Endothelial cell (in vitro differentiated cells): ENCODE measurements at places on chromosomes 12 and 14. TPM values are rescaled to one million over a fixed set of nuclear protein-coding genes. Genes with fewer than 3 reads are reported as not detected.

DNA sequence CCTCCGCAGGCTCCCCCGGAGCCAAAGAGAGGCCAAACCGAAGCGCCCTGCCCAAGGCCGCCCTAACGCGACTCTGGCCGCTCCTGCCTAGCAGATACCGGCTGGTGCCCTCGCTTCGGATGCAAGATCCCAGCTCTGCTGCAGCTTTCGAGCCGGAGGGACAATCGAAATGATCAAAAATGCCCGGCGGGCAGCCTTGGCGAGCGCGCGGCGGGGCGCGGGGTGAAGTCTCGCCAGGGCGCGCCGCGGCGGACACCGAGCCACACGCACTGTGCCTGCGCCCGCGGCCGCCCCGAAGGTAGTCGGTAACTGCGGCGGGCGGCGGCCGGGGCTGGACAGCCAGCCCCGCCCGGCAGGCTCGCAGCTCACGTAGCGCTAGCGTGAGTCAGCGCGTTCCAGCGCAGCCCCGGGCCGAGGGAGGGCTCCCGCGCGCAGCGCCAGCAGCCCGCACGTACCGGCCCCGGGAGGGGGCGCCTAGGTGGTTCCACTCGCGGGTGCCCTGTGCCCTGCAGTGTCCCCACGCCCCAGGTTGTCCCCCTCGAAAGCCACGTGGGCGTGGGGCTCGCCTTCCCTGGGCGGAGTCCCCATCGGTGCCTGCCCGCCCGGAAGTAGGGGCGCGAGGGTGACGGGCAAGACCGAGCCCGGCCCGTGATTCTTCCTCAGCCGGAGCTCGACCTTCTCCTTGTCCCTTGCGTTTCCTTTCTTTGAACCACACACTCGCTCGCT is 109.2 kb upstream of the EGLN3 start:
- H3K36me3 ChIP-seq, result no peaks in the 10 kb centered on the region
- no peak overlapping the region for H3K27ac ChIP-seq
- peak overlapping the region; percentile 88 for H3K4me3 ChIP-seq
- DNase-seq, result peak; percentile 71
- H3K27me3 ChIP-seq, result peaks cover 2% of the 10 kb centered on the region

GRCh38 chr14:30610787-30611343 is 11.3 kb upstream of the SCFD1 start:
- H3K27ac ChIP-seq, result peak overlapping the region; percentile 74
- H3K4me3 ChIP-seq, result no peak overlapping the region
- H3K36me3 ChIP-seq, result peaks cover 8% of the 10 kb centered on the region
- peaks cover 4% of the 10 kb centered on the region for H3K27me3 ChIP-seq
- peak; percentile 33 for DNase-seq

DNA sequence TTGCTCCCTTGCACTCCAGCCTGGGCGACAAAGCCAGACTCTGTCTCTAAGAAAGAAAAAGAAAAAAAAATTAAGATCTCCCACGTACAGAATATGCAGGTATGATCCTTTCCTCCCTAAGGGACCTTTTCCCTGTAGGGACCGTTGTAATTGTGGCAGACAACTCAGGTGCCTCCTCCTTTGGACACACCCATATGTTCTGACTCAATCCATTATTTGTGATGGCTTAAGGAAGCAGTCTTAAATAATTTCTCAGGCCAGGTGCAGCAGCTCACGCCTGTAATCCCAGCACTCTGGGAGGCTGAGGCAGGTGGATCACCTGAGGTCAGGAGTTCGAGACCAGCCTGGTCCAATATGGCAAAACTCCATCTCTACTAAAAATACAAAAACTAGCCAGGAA is 53.1 kb downstream of the TMCC3 start:
- DNase-seq, result no peak
- no peak overlapping the region for H3K27ac ChIP-seq
- H3K27me3 ChIP-seq, result no peaks in the 10 kb centered on the region
- no peak overlapping the region for H3K4me3 ChIP-seq
- H3K4me1 ChIP-seq, result peaks cover 19% of the 10 kb centered on the region

DNA sequence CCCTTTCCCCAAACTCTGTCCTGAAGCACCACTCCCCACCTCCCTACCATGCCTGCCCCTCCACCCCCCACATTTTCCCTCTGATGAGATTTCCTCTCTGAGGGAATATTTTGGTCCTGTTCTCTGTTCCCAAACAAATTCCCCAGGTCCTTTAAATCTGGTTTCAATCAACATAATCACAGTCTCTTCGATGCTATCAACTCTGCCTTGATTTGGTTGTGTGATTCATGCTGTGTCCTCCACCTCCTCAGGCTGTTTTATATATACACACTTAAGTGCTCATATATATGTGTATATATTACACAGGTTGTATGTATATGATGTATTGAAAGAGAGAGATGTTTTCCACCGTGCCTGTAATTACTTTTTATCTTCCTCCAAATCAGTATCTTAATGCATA is 36.0 kb downstream of the NTF3 start:
- H3K27me3 ChIP-seq, result peaks cover 2% of the 10 kb centered on the region
- H3K4me1 ChIP-seq, result peaks cover 13% of the 10 kb centered on the region
- H3K36me3 ChIP-seq, result no peaks in the 10 kb centered on the region
- H3K27ac ChIP-seq, result no peak overlapping the region

DNA sequence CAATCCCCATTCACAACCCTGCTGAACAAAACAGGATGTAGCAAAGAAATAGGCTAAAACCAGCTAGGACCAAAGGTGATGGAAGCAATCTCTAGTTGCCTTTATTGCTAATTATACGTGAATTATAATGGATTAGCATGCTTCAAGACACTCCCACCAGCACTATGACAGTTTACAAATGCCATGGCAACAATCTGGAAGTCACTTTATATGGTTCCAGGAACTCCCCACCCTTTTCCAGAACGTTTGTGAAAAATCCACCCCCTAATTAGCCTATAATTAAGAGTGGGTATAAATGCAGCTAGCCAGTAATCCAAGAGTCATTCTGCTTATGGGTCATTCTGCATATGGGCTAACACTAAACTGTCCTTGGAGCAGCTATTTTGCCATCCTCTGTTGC is 328.7 kb downstream of the FLRT2 start:
- H3K36me3 ChIP-seq, result no peaks in the 10 kb centered on the region
- no peaks in the 10 kb centered on the region for H3K27me3 ChIP-seq
- no peak for DNase-seq
- no peak overlapping the region for H3K4me3 ChIP-seq

DNA sequence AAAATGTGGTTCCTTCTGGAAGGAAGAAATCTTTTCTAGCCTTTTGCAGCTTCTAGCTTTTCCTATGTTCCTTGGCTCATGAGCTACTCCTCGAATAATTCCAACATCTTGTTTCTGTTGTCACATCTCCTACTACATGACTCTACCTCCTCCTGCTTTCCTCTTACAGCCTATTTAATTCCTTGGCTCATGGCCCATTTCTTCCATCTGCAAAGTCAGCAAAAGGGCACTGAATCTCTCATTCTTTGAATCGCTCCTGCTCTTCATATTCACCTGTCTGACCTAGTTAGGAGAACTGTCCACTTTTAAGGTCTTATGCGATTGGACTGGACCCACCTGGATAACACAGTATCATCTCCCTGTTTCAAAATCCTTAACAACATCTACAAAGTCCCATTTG is 15.8 kb downstream of the PRKD1 start:
- no peak overlapping the region for H3K27ac ChIP-seq
- no peak for DNase-seq
- H3K27me3 ChIP-seq, result no peaks in the 10 kb centered on the region
- H3K4me3 ChIP-seq, result no peak overlapping the region
- no peaks in the 10 kb centered on the region for H3K4me1 ChIP-seq

ABCB9 gene
- 10.9 TPM for total RNA-seq

GRCh38 chr14:100566119-100566518 is 21.1 kb downstream of the BEGAIN start:
- H3K36me3 ChIP-seq, result no peaks in the 10 kb centered on the region
- DNase-seq, result no peak
- H3K27me3 ChIP-seq, result peaks cover 16% of the 10 kb centered on the region

GRCh38 chr12:16072678-16073077 is 161.5 kb downstream of the DERA start:
- H3K4me1 ChIP-seq, result no peaks in the 10 kb centered on the region
- H3K36me3 ChIP-seq, result no peaks in the 10 kb centered on the region
- H3K4me3 ChIP-seq, result no peak overlapping the region
- no peaks in the 10 kb centered on the region for H3K27me3 ChIP-seq

- H3K4me3 ChIP-seq, result no peak overlapping the region
- no peaks in the 10 kb centered on the region for H3K4me1 ChIP-seq
- no peaks in the 10 kb centered on the region for H3K27me3 ChIP-seq
- no peak overlapping the region for H3K27ac ChIP-seq
- H3K36me3 ChIP-seq, result no peaks in the 10 kb centered on the region
Observed at GRCh38 chr14:99163446-99163845, 108.6 kb downstream of the BCL11B start.

GRCh38 chr14:61549425-61549824 is 145.9 kb upstream of the HIF1A start:
- H3K36me3 ChIP-seq, result peaks cover 30% of the 10 kb centered on the region
- DNase-seq, result no peak
- H3K4me3 ChIP-seq, result no peak overlapping the region
- peaks cover 9% of the 10 kb centered on the region for H3K4me1 ChIP-seq
- H3K27ac ChIP-seq, result no peak overlapping the region
- H3K27me3 ChIP-seq, result peaks cover 5% of the 10 kb centered on the region

DNA sequence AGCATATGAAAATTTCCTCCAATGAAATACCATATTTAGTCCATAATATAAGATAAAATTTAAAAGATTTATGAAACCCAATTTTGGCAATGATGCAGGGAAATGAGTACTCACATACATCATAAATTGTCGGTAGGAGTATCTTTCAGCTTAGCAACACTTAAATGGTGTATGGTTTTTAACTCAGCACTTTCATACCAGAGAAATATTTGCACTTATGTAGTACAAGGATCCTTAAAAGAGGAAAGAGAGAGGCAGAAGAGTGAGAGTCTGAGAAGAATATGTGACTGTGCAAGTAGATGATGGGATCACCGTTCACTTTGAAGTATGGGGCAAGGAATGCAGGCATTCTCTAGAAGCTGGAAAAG is 379.3 kb upstream of the DCN start:
- H3K4me1 ChIP-seq, result no peaks in the 10 kb centered on the region
- H3K27me3 ChIP-seq, result peaks cover 1% of the 10 kb centered on the region
- no peak overlapping the region for H3K27ac ChIP-seq

DNA sequence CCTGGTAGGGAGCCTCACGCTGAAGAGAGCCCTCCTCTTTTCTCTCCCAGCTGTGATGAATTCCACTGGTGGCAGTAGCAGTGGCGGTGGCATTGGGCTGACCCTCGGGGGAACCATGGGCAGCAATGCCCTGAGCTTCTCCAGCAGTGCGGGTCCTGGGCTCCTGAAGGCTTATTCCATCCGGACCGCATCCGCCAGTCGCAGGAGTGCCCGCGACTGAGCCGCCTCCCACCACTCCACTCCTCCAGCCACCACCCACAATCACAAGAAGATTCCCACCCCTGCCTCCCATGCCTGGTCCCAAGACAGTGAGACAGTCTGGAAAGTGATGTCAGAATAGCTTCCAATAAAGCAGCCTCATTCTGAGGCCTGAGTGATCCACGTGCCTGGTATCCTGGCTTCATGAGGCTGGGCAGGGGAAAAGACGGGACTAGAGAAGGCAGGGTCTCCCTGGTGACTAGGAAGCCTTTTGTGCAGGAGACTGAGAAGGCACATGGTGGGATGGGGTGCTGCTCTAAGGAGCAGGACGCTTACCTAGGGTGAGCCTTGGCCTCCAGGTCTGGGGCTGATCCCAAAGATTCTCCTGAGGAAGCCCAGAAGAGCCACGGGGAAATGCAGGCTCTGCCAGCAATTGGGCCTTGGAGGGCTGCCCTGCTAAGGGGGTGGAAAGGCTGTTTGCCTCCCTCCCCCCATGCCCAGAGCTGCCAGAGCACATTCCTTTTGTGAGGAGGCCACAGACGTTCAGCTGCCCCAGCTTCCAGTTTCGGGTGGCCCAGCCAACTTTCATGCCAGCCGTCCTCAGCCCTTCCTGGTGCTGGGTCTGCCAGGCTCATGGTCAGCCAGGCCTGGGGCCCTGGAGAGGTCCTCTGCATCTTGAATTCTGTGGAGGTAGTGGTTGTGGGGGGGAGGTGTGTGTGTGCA is 15.8 kb downstream of the KRT7 start:
- H3K27me3 ChIP-seq, result peaks cover 21% of the 10 kb centered on the region
- peaks cover 8% of the 10 kb centered on the region for H3K4me1 ChIP-seq
- H3K4me3 ChIP-seq, result peak overlapping the region; percentile 62
- DNase-seq, result no peak
- H3K36me3 ChIP-seq, result no peaks in the 10 kb centered on the region

CD163 gene
- total RNA-seq, result 0.90 TPM

GRCh38 chr14:67444395-67444794 is 32.4 kb upstream of the PLEK2 start:
- peaks cover 4% of the 10 kb centered on the region for H3K27me3 ChIP-seq
- no peak overlapping the region for H3K27ac ChIP-seq
- H3K4me3 ChIP-seq, result no peak overlapping the region
- H3K4me1 ChIP-seq, result peaks cover 12% of the 10 kb centered on the region

DNA sequence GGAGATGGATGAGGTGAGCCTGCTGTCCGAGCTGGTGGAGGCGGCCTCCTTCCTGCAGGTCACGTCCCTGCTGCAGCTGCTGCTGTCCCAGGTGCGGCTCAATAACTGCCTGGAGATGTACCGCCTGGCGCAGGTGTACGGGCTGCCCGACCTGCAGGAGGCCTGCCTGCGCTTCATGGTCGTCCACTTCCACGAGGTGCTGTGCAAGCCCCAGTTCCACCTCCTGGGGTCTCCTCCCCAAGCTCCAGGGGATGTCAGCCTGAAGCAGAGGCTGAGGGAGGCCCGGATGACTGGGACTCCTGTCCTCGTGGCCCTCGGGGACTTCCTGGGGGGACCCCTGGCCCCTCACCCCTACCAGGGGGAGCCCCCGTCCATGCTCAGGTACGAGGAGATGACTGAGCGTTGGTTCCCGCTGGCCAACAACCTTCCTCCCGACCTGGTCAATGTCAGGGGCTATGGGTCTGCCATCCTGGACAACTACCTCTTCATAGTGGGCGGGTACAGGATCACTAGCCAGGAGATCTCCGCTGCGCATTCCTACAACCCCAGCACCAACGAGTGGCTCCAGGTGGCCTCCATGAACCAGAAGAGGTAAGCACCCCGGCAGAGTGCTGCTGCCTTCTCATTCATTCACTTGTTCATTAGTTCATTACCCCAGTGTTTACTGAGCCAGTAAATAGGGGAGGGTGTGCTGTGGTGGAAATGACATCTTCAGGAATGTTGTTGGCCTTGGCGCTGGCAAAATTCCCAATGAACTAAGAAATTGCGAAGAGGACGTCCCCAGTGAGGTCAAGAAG is 774 bp upstream of the MANSC4 start:
- peaks cover 9% of the 10 kb centered on the region for H3K36me3 ChIP-seq
- peak overlapping the region; percentile 53 for H3K27ac ChIP-seq
- H3K27me3 ChIP-seq, result peaks cover 10% of the 10 kb centered on the region
- peak overlapping the region; percentile 77 for H3K4me3 ChIP-seq
- H3K4me1 ChIP-seq, result peaks cover 35% of the 10 kb centered on the region

DNA sequence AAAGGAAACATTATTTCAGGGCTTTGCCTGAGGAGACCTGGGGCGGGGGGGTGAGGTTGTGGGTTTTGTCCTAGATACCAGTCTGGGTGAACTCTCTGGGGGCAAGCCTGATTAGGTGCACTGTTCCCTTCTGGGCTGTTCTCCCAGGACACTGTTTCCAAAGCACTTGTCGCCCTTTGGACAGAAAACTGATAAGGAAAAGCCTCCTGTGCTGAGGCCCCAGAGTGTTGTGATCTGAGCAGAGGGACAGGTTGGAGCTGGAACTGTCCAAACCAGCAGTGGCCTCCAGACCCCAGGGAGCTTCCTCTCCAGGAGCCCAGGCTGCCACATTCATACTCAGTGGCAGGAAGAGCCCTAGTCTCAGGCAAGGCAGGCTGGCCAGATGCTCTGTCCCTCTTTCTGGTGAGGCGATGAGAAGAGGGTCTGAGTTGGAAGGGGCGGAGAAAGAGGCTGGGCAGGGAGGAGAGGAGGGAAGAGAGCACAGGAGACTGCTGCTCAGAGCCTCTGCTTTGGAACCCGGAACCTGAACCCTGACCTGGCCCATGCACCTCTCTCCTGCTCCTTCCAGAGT is 1.9 kb downstream of the GALNT16 start:
- H3K27me3 ChIP-seq, result peaks cover 20% of the 10 kb centered on the region
- peaks cover 8% of the 10 kb centered on the region for H3K4me1 ChIP-seq
- DNase-seq, result peak; percentile 28
- no peaks in the 10 kb centered on the region for H3K36me3 ChIP-seq
- H3K27ac ChIP-seq, result no peak overlapping the region
- peak overlapping the region; percentile 89 for H3K4me3 ChIP-seq
